Liver (tissue), 10 donors: ENCODE measurements at places on chromosomes 7 and 10. TPM values are rescaled to one million over a fixed set of nuclear protein-coding genes. Genes with fewer than 3 reads are reported as not detected.
A peak's percentile ranks its signal among the peaks of the same experiment; 100 is the strongest.

DNA sequence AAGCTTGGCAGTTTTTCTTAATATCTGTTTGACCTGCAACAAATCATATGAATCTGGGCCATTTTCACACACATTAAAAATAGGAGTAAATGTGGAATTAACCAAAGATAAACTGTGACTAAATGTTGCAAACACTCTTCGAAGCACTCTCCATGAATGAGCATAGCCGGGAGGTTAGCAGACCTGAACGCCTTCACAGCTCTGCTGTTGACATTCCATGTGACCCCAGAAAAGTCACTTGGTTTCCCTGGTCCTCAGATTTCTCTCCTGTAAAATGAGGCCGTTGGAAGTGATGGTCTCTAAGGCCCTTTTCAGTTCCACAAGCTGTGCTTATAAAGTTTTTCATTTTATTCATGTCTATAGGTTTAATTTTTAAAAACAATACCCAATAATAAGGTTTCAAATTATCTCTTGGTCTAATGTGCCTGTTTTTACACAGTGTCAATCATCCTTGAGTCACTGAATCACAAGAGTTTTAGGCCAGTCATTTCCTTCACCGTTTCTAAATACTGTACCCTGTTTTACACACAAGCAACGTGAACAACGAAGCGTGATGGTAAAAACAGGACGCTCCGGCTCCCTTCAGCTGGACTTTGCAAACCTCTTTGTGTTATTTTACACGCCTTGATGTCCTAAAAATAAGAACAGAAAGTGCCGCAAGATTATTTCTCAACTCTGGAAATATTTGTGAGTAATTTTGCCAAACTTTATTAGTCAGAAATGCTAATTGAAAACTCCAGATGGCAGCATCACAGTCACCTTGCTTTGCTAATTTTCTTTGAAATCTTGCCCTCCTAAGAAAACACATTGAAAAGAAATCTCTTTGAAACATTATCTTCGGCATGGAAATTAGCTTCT is 38.6 kb upstream of the MET start:
- H3K27ac ChIP-seq: no peak overlapping the region
- no peak for DNase-seq
- H3K4me3 ChIP-seq: no peak overlapping the region
- H3K4me1 ChIP-seq: no peaks in the 10 kb centered on the region
- H3K27me3 ChIP-seq: no peaks in the 10 kb centered on the region

DNA sequence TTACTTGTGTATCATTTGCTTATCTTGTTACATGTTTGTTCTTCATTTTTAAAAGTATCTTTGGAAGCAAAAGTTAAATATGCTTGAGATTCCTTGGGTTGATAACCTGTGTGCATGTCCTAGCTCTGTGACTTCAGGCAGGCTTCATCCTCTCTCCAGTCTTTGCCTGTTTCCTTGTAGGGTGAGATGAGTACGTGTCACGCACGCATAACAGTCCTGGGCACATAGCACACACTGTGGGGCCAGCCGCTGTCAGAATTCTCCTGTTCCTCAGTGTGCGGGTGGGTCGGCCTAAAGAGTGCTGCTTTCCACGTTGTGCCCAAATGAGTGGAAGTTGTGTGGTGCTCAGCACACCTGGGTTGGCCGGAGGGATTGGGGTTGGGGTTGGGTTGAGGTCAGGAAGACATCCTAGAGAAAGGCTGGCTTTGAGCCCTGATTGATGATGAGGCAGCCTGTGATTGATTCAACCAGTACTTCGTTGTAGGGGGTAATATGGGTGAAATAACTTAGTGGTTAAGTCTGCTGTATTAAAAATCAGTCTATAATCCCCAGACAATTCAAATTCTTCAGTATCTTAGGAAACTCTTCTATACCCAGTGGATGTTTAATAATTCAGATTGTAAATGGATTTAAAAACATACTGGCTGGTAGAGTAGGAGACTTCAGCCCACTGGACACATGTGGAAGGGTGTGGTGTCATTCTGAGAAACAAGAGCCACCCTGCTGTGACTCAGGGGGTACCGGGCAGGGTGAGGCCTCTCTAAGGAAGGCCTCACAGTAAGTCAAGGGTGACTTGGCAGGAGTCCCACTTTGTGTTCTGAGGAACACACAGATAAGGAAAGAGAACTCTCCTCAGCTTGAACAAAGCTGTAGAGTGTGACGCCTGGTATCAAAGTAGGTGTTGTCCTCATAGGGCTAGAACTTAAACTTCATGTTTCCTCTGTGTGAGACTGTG is 54.8 kb downstream of the DAGLB start:
- no peaks in the 10 kb centered on the region for H3K27me3 ChIP-seq
- peaks cover 3% of the 10 kb centered on the region for H3K4me1 ChIP-seq
- H3K27ac ChIP-seq: peak overlapping the region; percentile 29
- DNase-seq: peak; percentile 75
- no peak overlapping the region for H3K4me3 ChIP-seq

- no peaks in the 10 kb centered on the region for H3K27me3 ChIP-seq
- H3K27ac ChIP-seq: no peak overlapping the region
- H3K4me1 ChIP-seq: no peaks in the 10 kb centered on the region
- no peak for DNase-seq
Measured at GRCh38 chr7:16130111-16131110, 290.9 kb downstream of the CRPPA start.

The CCL24 gene
- 2.1 TPM for total RNA-seq

- H3K27ac ChIP-seq: no peak overlapping the region
- no peaks in the 10 kb centered on the region for H3K4me1 ChIP-seq
- no peaks in the 10 kb centered on the region for H3K27me3 ChIP-seq
- H3K36me3 ChIP-seq: no peaks in the 10 kb centered on the region
- no peak for DNase-seq
Measured at GRCh38 chr10:58930500-58930899, 245.9 kb upstream of the PHYHIPL start.

DNA sequence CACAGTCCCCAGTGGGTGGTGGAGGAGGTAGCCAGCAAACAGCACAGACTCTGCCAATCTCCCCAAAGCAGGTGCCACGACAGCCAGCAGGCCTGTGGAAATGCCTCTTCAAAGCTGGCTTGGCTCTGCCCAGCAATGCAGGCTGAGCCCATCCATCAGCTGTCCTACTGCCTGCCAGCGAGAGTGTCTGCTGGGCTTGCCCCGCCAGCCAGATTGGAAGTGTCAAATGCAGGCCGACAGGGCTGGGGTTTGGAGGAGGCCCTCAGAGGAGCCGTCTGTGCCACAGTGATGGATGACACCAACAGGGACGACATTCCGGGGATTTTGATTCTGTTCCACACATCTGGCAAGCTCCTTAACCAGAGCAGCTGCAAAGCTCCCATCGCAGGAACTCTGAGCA is 16.7 kb downstream of the HABP2 start:
- H3K27me3 ChIP-seq: no peaks in the 10 kb centered on the region
- no peak overlapping the region for H3K27ac ChIP-seq
- DNase-seq: no peak
- H3K4me1 ChIP-seq: peaks cover 49% of the 10 kb centered on the region
- peaks cover 4% of the 10 kb centered on the region for H3K36me3 ChIP-seq
- H3K4me3 ChIP-seq: no peak overlapping the region

DNA sequence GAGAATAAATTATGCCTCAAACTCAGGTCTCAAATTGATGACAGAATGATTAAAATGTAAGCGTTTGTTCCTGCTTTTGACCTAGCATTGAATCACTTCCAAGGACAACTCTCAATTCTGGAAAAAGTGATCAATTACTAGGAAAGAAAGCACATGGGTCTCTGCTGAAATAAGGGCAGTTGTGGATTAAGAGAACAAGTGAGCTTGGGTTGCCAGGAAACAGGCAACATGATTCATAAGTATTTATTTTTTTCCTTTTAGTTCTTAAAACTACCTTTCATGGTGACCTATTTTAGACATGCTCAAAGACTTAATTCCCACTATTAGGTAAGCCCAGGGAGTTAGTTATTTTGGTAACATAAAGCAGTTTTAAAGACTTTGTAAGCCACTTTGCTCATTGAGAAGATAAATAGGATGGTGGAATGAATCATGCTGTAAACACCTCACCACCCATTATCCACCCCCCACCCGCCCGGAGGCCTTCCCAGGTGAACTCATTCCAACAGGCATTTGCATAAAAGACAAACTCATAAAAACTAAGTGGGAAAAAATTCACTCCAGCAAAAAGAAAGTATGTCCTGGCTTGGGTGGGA is 728.3 kb downstream of the SORCS1 start:
- DNase-seq: no peak

GRCh38 chr10:16297642-16298041 is 139.2 kb upstream of the PTER start:
- no peak overlapping the region for H3K27ac ChIP-seq
- H3K36me3 ChIP-seq: no peaks in the 10 kb centered on the region
- H3K27me3 ChIP-seq: no peaks in the 10 kb centered on the region

The UNCX gene
- total RNA-seq: not detected

The FBXL13 gene
- 0.70 TPM for total RNA-seq

- H3K27me3 ChIP-seq: no peaks in the 10 kb centered on the region
- H3K36me3 ChIP-seq: no peaks in the 10 kb centered on the region
- peak overlapping the region; percentile 59 for H3K27ac ChIP-seq
Measured at GRCh38 chr7:105794741-105795729, 81.4 kb downstream of the ATXN7L1 start.

DNA sequence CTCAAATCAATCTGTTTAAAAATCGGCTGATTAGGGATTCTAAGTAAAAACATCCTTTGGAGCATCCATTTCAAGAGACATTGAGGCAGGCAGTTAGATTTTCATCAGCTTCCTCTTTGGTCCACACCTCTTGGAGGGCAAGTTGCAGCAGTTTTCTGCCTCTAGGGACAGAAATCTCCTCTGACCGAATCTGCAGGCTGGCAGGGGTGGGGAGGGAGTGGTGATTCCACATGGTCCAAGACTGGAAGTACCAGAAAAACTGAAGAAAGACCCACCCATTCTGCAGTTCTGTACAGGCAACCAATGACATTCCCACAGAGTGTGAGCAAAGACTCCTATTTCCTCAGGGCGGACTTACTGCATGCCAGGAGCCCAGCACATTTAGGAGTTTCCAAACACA is 29.0 kb downstream of the FGFBP3 start:
- no peak overlapping the region for H3K27ac ChIP-seq
- no peak overlapping the region for H3K4me3 ChIP-seq
- no peaks in the 10 kb centered on the region for H3K36me3 ChIP-seq
- no peak for DNase-seq

GRCh38 chr7:20350518-20350951 is 19.8 kb downstream of the ITGB8 start:
- H3K27me3 ChIP-seq: no peaks in the 10 kb centered on the region
- H3K36me3 ChIP-seq: no peaks in the 10 kb centered on the region
- H3K4me1 ChIP-seq: no peaks in the 10 kb centered on the region
- no peak overlapping the region for H3K4me3 ChIP-seq
- no peak overlapping the region for H3K27ac ChIP-seq
- no peak for DNase-seq

The TRIL gene
- 0.67 TPM for total RNA-seq

GRCh38 chr7:96591900-96592676 is 117.6 kb downstream of the SEM1 start:
- no peaks in the 10 kb centered on the region for H3K36me3 ChIP-seq
- H3K4me3 ChIP-seq: no peak overlapping the region
- H3K27me3 ChIP-seq: no peaks in the 10 kb centered on the region
- no peaks in the 10 kb centered on the region for H3K4me1 ChIP-seq

DNA sequence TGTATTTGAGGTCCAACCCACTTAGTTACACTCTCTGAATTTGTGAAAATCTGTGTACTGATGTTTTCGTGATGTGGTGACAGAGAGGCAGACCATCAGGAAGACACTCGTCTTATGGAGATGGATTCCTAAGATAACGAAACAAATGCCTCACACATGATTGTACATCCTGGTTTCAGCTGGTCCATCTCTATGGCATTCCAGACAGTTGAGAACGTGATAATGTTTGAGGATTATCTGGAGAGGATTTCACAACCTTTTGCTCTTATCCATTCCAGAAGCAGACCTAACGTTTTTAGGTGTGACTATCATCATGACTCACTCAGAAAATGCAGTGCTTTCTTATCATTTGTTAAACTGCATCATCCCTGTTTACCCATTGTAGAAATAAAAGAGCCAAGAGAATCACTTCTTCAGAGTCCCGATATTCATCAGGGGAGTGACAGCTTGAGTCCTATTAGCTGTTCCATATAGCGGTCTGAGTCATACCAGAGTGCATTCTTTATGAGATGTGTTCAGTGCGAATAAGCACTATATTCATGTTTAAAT is 74.5 kb downstream of the BMPER start:
- no peak for DNase-seq
- no peaks in the 10 kb centered on the region for H3K36me3 ChIP-seq
- no peak overlapping the region for H3K4me3 ChIP-seq

GRCh38 chr10:77550378-77550777 is 87.2 kb downstream of the KCNMA1 start:
- DNase-seq: no peak
- H3K4me3 ChIP-seq: no peak overlapping the region
- H3K36me3 ChIP-seq: no peaks in the 10 kb centered on the region
- peaks cover 20% of the 10 kb centered on the region for H3K4me1 ChIP-seq

DNA sequence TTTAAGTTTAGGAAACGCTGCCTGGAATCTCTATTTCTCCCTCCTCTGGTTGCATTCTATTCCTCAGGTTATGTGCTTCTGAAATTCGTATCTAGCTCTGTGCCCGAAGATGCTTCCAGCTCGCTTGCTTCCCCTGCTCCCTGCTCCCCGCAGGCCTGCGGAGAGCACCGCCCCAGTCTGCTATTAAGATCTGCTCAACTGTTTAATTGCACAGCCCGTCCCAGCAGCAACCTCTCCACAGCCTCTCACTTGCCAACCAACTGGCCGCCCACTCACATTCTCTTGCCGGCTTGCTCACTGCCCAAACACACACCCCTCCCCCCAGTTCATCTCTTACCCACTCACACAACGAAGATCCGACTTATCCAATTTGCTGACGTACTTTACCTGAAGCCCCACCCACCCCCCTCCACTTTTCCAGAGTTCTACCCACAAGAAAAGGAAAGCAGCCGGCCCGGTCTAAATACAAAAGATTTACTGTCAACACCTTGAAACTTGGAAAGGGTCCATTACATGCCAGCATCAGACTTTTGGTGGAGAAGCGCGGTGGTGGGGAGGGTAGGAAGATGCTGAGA is 167.3 kb upstream of the KLF14 start:
- DNase-seq: no peak
- H3K4me1 ChIP-seq: peaks cover 19% of the 10 kb centered on the region
- peak overlapping the region; percentile 88 for H3K27ac ChIP-seq
- peaks cover 3% of the 10 kb centered on the region for H3K36me3 ChIP-seq
- H3K27me3 ChIP-seq: no peaks in the 10 kb centered on the region

DNA sequence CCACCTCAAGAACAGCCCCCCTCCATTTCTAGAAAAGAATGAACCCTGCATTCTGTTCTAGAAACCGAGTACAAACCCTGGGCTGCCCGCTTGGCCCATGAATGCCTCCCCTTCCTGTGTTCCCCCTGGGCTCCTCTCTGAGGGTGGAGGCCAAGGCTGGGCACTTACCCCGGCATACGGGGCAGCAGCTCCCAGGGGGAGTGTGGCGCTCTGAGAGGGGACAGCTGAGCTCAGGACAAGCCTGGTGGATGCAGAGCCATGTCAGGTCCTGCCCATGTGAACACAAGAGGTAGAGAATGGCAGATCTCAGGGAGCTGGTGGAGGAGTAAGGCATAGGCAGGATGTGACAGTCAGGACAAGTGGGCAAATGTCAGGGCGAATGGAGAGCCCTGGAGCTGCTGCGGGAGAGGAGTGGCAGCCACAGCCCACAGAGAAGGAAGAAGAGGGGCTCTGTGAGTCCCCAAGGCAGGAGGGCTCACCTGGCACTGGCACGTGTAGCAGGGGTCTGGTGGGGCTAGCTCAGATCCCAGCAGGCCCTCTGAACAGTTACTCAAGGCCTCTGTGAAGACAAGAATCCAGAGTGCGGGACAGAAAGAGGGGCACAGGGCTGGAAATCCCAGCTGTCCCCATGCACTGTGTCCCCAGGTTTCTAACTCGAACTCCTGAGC is 18.9 kb downstream of the ATP6V1F start:
- no peak overlapping the region for H3K4me3 ChIP-seq
- no peak for DNase-seq
- no peak overlapping the region for H3K27ac ChIP-seq
- no peaks in the 10 kb centered on the region for H3K27me3 ChIP-seq
- H3K4me1 ChIP-seq: no peaks in the 10 kb centered on the region
- no peaks in the 10 kb centered on the region for H3K36me3 ChIP-seq

The SPDYE9 gene
- not detected for total RNA-seq
